COR-L47 (cell line): ENCODE measurements at places on chromosomes 3 and 15.

DNA sequence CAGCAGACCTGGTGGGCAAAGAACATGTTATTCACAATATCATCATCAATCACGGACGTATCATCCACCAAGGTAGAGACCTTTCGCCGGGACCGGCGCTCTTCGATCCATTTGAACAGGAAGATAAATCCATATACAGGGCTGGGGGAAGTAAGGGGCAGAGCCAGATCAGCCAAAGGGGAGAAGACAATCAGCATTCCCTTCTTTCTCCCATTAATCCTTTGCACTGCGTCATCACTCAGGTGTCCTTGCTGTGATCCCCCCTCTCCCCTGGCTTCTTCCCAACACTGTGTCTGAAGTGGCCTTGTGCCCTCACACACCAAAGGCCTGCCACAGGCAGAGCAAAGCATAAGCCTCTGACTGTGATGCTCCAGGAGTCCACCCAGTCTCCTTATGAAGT lies 36.4 kb downstream of the SEMA3G start:
- DNase-seq = no peak

GRCh38 chr15:39580485-39581241 lies at the start of gene THBS1:
Gene THBS1, plus strand, starts transcription at chr15:39581079. Its CDS starts 779 bp downstream, at chr15:39581858.
- no peak for DNase-seq

DNA sequence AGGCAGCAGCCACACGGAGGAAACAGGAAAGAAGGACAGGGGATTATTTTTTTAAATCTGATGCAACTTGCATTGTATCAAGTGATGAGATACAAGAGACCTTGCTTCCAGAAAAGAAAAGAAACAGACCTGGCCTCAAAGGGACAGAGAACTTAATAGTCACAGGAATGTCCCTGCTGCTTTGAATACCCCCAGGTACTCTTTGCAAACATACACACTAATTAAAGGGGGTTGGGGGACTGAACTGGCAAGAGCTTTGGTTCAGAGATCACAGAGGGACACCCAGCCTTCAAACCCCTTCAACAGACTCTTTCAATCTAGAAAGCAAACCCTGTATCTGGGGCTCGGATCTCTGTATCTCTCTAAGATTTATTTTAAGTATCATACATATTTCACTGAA lies 18.0 kb downstream of the TNIK start:
- DNase-seq = no peak

DNA sequence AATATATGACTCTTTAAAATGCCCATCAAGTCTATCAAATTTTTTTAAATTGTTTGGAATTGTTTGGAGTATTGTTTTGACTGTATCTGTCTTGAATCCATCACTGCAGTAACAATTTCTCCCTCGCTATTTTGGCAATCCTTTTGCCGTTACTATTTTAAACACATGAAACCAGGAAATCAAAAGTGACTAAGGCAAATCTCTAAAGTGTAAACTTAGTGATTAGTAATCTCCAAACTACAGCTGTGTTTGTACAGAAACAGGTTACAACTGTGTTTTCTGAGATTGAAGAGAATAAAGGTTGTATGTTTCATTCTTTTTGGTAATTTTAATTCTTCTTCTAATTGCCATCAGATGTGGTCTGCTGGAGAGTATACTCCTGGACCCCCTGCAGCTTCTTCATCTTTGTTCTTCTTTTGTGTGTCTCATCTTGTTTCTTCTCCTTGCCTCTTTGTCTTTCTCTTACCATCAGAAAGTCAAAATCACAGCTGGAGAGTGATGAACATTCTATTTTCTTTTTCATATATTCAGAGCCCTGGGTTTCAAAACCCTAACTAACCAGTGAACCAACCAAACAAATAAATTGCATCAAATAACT lies 465.4 kb downstream of the RBMS3 start:
- no peak for DNase-seq

GRCh38 chr15:77584691-77585090 lies 48.0 kb downstream of the LINGO1 start:
- no peak for DNase-seq

DNA sequence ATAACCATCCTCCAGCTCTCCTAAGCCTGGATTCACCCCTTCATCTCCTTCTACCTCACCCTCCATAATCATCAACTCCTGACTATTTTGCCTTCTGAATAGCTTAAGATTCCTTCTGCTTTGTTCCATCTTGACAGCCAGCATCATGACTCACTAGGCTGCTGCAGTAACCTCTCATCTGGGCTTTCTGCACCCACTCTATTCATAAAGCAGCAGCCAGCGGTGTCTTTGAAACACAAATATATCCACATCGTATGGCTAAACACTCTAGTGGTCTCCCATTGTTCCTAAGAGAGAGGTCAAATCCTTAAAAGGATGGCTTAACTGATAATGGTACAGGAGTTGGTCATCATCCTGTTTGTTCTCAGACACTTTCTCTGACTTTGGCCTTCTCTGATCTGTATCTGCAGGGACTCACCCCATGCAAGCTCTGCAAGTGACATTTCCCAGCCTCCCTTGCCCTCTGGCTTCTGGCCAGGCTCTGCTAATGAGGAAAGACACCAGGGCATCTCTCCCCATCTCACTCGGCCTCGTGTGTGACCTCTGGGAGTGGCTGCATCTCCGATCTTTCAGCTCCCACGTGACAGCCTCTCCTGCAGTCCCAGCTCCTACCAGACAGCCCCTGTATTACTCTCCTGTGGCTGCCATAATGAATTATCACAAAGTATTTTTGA lies 6.2 kb downstream of the GRK7 start:
- no peak for DNase-seq

GRCh38 chr15:101167753-101168462 lies 83.9 kb downstream of the CHSY1 start:
- no peak for DNase-seq

- DNase-seq = no peak
Measured at GRCh38 chr3:132911741-132912415, 126.3 kb upstream of the TMEM108 start.
